Vagina (tissue), 2 donors: ENCODE measurements at places on chromosomes 3 and 15. TPM values are rescaled to one million over a fixed set of nuclear protein-coding genes. Genes with fewer than 3 reads are reported as not detected.

HERC2 gene
- 45.2 TPM for total RNA-seq

ACTRT3 gene
- 1.7 TPM for total RNA-seq

RSRC1 gene
- total RNA-seq, result 38.5 TPM

TRH gene
- 1.2 TPM for total RNA-seq

- DNase-seq, result no peak
- H3K27ac ChIP-seq, result no peak overlapping the region
- H3K4me1 ChIP-seq, result peaks cover 12% of the 10 kb centered on the region
- peaks cover 29% of the 10 kb centered on the region for H3K36me3 ChIP-seq
- H3K4me3 ChIP-seq, result no peak overlapping the region
- no peaks in the 10 kb centered on the region for H3K27me3 ChIP-seq
Observed at GRCh38 chr3:37040231-37040630, 46.9 kb downstream of the MLH1 start.

DNA sequence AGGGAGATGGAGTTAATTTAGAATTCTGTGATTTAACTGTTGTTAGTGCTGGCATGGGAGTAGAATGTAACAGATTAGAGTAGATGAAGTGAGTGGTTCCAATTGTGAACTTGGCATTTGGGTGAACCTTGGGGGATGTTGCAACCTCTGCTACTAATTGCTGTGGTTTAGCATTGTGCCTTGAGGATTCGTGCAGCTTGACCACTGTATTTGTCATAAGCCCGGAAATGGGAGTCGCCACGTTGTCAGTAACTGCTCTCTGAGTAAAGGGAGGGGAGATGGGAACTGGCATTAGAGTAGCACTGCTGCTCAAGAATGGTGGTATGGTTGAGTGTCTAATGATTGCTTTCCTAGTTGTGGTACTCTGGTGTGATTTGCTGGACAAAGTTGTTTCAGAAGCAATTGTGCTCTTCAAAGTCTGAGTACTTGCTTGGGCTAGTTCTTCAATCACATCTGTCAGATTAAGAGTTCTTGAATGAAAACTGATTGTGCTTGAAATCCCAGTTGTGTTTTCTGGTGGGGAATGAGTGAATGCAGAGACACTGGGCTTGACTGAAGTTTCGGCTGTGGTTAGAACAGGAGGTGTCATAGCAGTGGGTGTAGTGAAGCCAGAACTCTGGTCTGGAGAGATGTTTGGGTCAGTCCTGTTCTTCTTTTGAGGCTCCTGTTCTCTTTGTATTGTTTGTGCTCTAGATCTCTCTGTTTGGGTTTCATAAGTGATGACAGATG lies 15.4 kb downstream of the IGSF10 start:
- H3K4me3 ChIP-seq, result no peak overlapping the region
- H3K27me3 ChIP-seq, result no peaks in the 10 kb centered on the region
- H3K27ac ChIP-seq, result no peak overlapping the region
- DNase-seq, result no peak
- H3K4me1 ChIP-seq, result no peaks in the 10 kb centered on the region
- no peaks in the 10 kb centered on the region for H3K36me3 ChIP-seq

GRCh38 chr3:100044369-100044768 lies 69.9 kb downstream of the FILIP1L start:
- no peak overlapping the region for H3K4me3 ChIP-seq
- no peak overlapping the region for H3K27ac ChIP-seq
- no peaks in the 10 kb centered on the region for H3K27me3 ChIP-seq

DNA sequence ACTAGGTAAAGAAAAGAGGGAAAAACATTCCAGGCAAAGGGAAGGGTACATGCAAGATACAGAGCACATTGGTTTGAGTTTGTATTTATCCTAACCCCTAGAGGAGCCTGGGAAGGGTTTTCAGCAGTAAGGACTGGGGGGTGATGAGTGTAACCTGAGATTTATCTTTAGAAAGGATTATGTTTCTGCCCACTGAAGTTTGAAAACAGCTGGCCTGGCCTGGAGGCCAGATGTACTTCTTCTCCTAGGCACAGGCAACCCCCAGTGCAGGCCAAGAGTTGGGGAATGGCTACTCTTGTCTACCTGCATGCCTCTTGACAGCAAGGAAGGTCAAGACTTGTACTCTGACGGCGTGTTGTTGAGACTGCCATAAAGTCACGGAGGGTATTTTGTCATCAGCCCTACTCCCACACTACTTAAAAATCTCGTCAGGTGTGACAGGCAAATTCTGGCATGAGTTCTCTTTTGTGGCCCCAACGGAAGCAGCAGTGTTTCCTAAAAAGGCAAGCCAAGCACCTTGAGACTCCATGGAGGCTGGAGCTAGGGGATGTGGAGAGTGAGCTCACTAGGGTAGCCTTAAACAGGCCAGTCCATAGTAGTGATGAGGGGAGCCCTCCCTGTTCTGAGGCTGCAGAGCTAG lies 241.5 kb upstream of the WNT5A start:
- no peak overlapping the region for H3K27ac ChIP-seq
- no peak overlapping the region for H3K4me3 ChIP-seq
- H3K4me1 ChIP-seq, result no peaks in the 10 kb centered on the region
- H3K27me3 ChIP-seq, result no peaks in the 10 kb centered on the region
- no peak for DNase-seq
- no peaks in the 10 kb centered on the region for H3K36me3 ChIP-seq

DNA sequence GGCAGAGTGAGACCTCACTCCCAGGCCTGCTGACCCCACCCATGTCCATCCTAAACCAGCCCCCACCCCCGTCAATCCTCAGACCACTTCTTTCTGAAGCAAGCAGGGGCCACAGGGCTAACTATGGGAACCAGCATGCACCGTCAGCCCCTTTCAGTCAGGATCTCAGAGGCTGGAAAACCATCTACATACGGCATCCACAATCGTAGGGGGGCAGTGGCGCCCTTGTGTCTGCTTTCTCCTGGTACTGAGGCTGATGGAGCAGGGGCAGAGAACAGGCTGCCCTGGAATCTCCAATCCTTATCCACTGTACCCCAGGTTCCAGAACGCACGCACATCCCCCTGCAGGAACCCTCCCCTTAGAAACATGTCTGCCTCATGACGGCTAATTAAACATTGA lies 56.6 kb downstream of the XXYLT1 start:
- no peaks in the 10 kb centered on the region for H3K27me3 ChIP-seq
- H3K27ac ChIP-seq, result no peak overlapping the region
- peaks cover 22% of the 10 kb centered on the region for H3K4me1 ChIP-seq

DNA sequence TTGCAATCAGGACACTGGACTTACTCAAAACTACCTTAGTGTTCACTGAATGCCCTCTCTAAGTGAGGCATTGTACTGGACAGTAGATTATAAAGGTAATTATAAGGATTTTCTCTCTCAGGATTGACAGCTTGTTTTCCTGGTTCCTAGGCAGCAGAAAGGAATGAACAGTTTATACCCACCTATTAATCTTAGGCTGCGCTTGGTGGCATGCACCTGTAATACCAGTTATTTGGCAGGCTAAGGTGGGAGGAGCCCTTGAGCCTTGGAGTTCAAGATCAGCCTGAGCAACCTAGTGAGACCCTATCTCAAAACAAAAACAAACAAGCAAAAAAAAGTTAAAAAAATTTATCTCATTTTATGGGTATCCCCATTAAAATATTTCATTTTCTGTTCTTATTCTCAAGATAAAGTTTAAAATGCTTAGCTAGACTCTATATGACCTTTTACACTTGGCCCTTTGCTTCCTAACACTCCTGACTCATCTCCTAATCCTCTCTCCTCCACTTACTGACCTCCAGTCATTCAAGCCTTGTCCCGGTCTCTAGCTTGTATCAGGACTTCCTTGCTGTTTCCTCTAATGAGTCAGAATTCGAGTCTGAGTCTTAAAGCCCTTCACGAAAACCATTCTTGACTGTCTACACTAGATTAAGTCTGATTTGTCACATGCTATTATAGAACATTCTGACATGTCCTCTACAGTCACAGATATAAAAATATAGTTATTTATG lies 348.6 kb downstream of the NLGN1 start:
- H3K27me3 ChIP-seq, result no peaks in the 10 kb centered on the region
- DNase-seq, result no peak
- no peaks in the 10 kb centered on the region for H3K4me1 ChIP-seq
- H3K36me3 ChIP-seq, result no peaks in the 10 kb centered on the region
- H3K27ac ChIP-seq, result no peak overlapping the region

DNA sequence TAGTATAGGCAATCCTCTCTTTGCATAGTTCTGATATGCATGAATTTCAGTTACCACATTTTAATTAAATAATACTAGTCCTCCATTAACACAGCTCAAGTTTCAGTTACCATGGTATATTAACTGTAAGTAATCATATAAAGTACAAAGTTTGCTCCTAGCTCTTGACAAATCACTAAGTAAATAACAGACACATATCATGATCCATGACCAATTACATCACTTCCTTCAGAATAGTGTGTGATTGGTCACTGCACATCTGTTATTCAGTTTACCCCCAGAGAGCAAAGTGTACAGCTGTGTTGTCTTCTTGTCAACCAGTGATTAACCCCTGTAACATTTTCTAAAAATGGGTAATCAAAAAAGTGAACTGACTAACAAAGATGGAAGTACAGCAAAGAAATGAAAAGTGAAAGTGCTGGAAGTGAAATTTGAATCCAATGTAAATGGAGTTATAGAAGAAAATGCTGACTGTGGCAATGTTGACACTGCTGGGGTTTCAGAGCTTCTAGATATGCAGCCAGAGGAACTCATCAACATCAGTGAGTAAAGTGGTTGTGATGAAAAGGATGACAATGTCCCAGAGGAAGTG lies 30.2 kb upstream of the LEKR1 start:
- H3K27ac ChIP-seq, result no peak overlapping the region
- H3K36me3 ChIP-seq, result no peaks in the 10 kb centered on the region
- H3K4me3 ChIP-seq, result no peak overlapping the region
- H3K27me3 ChIP-seq, result no peaks in the 10 kb centered on the region
- DNase-seq, result no peak
- no peaks in the 10 kb centered on the region for H3K4me1 ChIP-seq

GRCh38 chr15:68186671-68187397 lies 18.3 kb downstream of the CALML4 start:
- no peak for DNase-seq
- H3K36me3 ChIP-seq, result peaks cover 27% of the 10 kb centered on the region
- H3K27me3 ChIP-seq, result no peaks in the 10 kb centered on the region
- H3K4me3 ChIP-seq, result no peak overlapping the region
